NCI-H2081 treated with DMSO at 0.1 percent for 48 hours (cell line): ENCODE measurements at places on chromosomes 12 and 14.

GRCh38 chr12:82687021-82688011 is 610 bp downstream of the TMTC2 start:
- no peak for DNase-seq

DNA sequence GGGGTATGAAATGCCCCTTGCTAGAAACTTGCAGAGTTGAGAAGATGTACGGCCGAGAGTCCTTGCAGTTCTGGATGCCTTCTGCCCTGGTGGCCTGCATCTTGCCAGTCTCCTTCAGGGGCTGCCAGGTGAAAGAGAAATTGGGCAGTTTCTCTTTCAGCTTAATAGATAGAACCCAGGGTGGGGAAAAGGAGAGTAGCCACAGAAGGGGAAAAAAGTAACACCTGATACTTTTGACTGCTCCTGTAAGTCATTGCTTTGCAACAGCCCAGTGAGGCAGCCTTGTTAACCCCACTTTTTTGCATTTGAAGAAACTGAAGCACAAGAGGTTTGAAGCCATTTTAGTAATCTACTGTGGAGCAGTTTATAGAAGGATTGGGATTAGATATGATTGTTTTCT is 27.6 kb downstream of the TDP1 start:
- no peak for DNase-seq

DNA sequence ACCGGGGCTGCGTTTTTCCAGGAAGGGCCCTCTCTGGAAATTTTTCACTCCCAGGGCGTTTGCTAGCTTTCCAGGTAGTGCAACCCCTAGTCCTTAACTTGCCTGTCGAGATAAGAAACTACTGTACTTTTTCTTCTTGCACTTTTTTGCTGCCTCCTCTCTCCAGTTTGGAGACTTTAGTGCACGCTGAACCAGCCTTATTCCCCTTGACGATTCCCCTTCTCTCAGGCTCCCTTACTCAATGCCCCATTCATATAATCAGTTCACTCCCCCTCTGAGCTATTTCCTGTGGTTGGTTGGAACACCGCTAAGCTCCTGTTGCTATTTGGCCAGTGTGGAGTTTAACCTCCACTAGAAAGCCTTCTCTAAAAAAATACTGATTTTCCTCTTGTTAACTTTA is 682 bp downstream of the CREBL2 start:
- peak; percentile 36 for DNase-seq

- no peak for DNase-seq
Measured at GRCh38 chr12:66627988-66628317, 50.9 kb downstream of the GRIP1 start.

GRCh38 chr14:74501135-74501614 is 7.6 kb downstream of the ISCA2 start:
- DNase-seq, result no peak

- DNase-seq, result no peak
Measured at GRCh38 chr12:48681399-48681709, 684 bp downstream of the KANSL2 start.

DNA sequence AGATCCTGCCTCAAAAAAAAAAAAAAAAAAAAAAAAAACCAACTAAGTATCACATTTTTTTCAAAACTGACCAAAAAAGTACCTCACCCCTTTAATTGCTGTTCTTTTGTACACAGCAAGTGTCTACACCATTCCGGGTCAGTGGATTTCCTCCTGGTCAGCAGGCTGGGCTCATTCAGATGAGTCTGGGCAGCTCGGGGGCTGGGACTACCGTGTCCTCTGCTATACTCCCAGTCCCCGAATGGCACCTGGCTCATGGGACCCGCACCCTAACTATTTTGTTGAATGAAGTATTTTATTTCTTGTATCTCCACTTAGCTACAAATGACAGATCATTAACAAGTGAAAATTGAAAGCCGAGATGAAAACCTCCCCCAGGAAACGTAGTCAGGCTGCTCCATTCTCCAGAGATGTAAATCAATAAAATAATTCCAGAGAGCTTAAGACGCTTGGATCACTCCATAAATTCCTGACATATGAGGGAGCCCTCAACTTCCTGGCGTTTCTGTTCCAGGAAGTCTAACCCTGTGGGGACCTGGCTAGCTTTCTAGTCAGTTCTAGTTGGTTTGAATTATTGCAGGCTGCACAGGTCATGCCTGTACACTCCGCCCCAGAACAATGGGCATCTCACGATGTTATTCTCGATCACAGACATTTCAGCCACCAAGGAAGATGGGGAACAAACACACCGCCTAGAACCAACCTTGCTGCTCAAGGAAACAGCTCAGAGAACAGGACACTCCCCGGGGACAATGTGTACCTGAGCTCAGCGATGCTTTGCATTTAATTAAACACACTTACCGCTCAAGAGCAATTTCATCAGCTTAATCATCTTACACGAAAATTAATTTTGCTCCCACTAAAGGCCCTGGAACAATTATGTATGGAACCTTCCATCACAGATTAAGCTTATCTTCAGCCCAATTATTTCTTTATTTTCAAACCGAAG is 76.3 kb downstream of the RIMBP2 start:
- DNase-seq, result no peak

GRCh38 chr14:76876076-76876475 is 49.9 kb downstream of the LRRC74A start:
- DNase-seq, result no peak

GRCh38 chr14:103243764-103244737 is 90.0 kb upstream of the EIF5 start:
- no peak for DNase-seq

GRCh38 chr12:6532927-6533652 is 1.2 kb upstream of the GAPDH start:
- no peak for DNase-seq

- DNase-seq, result no peak
Measured at GRCh38 chr14:105383083-105383730, 15.1 kb upstream of the TEX22 start.

DNA sequence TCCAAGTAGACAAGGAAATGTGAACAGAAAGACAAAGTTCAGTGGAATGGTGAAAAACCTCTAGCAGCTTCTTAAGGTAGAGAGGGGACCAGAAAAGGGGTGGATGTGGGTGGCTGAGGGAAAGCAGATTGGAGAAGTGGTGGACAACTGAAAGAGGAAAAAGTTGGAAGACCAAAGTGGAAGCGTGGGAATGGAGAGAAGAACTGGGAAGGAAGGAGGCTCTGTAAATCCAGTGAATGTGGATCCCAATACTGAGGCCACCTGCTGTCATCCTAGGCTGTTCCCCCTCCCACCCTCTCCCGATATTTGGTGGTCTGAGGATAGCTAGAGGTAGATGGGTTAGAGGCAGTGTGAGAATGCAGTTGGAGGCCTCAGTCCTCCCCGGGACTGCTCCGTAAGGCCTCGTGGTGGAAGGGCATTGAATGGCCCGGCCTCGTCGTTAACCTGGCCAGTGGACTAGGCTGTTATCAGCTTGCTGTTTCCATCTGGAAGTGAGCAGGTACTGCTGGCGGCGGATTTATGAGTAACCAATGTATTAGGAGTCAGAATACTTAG is 822 bp upstream of the POU6F1 start:
- no peak for DNase-seq

DNA sequence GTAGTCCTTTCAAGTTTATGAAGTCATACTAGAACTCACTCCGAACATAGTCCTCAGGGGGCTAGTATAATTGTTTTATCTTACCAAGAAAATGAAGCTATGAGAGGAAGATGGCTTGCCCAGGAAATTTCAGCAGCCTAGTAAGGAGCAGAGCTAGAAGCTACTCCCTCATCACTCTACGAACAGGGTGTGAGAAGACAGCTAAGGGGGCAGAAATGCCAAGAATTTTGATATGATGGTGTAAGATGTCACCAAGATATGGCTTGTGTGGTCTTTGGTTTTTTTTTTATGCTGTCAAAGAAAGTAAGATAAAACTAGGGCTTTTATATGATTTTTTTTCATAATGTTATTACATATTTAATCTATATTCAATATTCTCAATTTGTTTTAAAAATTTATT is 47.6 kb downstream of the PRICKLE1 start:
- no peak for DNase-seq

- no peak for DNase-seq
Measured at GRCh38 chr12:75820848-75821578, 210.6 kb downstream of the PHLDA1 start.

GRCh38 chr14:71247106-71247505 is 339.8 kb downstream of the PCNX1 start:
- no peak for DNase-seq

DNA sequence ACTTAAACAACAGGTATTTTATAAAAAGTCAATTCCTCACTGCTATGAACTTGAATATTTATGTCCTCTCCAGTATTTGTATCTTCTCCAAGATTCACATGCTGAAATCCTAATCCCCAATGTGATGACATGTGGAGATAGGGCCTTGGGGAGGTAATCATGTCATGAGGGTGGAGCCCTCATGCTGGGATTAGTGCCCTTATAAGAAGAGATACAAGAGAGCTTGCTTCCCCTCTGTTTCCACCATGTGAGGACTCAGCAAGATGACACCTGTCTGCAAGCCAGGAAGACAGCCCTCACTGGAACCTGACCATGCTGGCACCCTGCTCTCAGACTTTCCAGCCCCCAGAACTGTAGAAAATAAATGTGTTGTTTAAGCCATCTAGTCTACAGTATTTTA is 36.2 kb downstream of the OSBPL8 start:
- DNase-seq, result no peak

- no peak for DNase-seq
Measured at GRCh38 chr12:113874999-113875561, 91.0 kb downstream of the RBM19 start.

DNA sequence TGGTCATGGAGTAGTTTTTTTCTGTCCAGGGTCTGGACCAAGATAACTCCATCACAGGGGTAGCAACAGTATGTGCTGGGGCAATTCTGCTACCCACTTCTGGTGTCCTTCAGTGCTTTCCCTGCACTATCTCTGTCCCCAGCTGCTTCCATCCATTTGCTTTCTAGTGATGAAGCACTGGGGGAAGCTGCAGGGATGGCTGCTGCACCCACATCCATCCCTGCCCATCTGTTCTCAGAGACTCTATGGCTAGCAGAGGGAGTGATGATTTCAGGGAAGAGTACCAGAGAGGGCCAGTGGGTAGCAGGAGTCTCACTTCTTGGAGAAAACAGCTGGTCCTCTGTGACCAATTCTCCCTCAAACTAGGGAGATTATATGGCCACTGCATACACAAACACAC is 44.1 kb downstream of the ETV6 start:
- no peak for DNase-seq

- DNase-seq, result no peak
Measured at GRCh38 chr12:54282949-54283593, 2.5 kb downstream of the HNRNPA1 start.

- peak; percentile 91 for DNase-seq
Measured at GRCh38 chr12:122304924-122305323, 38.6 kb upstream of the VPS33A start.

- DNase-seq, result no peak
Measured at GRCh38 chr14:61551384-61551783, 143.9 kb upstream of the HIF1A start.

DNA sequence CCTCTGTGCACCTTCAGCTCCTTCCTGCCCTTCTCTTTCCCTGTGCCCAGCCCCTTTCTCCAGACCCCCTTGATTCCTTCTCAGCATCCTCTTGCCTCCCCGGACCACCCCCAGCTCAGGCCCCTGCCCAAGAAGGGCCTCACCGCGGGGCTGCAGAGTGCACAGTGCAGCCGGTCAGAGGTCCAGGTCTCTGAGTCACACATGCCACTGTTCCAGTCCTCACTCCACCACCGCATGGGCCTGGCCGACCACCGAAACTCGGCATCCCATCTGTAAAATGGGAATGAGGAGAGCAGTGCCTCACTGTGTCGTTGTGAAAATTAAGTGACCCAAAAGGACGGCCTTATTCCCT is 13.3 kb downstream of the BDKRB1 start:
- DNase-seq, result no peak

DNA sequence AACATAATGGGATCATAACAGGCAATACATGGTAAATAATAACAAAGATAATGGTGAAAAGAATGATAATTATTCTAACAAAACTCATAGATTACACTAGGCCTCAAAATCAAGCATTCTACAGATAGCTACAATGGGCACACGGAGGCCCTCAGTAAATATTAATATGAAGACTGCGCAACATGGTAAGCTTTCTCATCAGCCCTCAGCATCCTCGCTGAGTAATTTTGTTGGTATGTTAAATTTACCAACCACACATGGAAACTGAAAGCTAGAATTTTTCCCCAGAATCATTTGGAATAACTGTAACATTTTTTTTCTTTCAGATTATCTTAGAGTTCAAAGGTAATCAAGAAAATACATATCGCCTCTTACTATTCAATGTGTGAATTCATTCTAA is 74.2 kb upstream of the PYGL start:
- DNase-seq, result no peak

- no peak for DNase-seq
Measured at GRCh38 chr14:92770484-92770883, 22.1 kb upstream of the LGMN start.

DNA sequence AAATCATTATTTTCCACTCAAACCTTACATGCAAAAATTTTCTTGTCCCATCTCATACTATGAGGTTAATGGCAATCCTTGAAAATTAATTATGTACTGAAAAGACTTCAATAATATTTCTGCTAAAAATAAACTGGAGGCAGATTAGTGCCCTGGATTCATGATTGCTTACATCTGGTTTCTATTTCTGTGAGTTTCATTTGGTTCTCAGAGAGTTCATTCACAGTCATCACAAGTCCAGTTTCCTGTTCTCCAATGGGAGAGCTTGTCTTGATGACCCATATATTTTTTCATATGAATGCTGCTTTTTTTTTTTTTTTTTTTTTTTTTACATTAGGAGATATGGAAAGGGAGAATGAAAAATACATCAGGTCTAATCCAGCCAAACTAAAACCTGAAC is 6.6 kb upstream of the PTHLH start:
- no peak for DNase-seq

DNA sequence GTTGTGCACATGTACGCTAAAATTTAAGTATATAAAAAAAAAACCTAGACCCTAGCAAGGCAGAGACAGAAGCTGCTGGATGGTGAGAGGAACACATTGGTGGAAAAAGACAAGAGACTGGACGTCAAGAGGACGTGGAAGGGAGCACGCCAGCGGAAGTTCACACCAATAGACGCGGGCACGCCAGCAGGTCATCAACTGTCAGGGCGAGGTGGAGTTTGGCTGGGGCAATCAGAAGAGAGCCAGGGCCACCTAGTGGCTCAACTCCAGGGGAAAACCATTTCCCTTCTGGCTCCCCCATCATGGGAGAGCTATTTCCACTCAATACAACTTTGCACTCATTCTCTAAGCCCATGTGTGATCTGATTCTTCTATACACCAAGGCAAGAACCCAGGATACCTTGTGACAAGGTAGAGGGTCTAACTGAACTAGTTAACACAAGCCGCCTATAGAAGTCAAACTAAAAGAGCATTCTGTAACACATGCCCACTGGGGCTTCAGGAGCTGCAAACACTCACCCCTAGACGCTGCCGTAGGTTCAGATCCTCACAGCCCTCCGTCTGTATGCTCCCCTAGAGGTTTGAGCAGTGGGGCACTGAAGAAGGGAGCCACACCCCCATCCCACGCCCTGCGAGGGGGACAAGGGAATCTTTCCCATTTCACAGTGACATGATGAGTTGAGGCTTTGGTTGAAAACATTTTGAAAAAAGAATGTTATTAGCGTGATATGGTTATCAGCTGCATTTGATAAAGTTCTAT is 702.7 kb downstream of the TMTC2 start:
- no peak for DNase-seq

GRCh38 chr14:22096514-22096895 is 422.9 kb upstream of the OR4E1 start:
- DNase-seq, result no peak
